Endothelial cell of umbilical vein (primary cell): ENCODE measurements at places on chromosomes 6 and 20. TPM values are rescaled to one million over a fixed set of nuclear protein-coding genes. Genes with fewer than 3 reads are reported as not detected.

DYNLRB1 gene
- 133 and 142 TPM in 2 replicates for total RNA-seq

VNN1 gene
- not detected in 2 replicates for total RNA-seq

FOXF2 gene
- not detected in 2 replicates for total RNA-seq

PTCHD4 gene
- 1.9 and 2.0 TPM in 2 replicates for total RNA-seq
